AG09309 (cell line): ENCODE measurements at places on chromosomes 7 and 10.

DNA sequence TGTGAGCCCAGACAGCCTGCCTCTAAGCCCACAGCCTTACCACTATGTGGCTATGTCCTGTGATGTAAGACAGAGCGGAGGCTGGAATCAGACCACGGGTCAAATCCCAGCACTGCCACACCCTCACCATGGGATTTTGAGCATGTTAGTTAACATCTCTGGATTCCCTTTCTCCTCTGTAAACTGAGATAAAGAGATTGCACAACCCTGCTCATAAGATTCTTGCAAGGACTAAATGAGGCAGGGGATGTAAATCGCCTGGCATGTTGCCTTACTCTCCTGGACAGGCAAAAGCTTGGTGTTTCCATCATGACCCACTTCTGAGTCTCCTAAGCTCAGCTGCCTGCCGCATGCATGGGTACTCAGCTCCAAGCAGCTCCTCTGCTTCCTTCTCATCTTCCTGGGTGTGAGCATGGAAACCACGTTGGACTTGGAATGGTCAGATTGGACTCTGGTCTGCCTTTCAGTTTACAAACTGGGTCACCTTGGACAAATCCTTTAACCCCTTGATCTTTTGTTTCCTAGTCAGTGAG is 41.3 kb upstream of the MTURN start:
- peak; percentile 35 for DNase-seq

DNA sequence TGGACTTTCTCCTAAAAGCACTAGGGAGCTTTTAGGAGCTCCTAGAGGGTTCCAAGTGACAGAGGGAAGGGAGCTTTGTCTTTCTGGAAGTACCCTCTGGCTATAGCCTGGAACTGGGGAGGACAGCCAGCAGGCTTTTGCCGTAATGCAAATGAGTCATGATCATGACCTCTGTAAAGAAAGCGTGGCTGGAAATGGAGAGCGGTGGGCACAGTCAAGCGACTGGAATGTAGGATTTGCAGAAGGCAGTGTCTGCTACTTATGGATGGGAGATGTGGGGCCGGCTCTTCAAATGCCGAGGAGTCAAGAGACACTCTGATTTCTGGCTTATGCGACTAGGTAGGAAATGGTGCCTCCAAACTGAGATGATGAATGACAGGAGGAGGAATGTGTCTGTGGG is 34.6 kb upstream of the PLPP4 start:
- peak; percentile 71 for DNase-seq

DNA sequence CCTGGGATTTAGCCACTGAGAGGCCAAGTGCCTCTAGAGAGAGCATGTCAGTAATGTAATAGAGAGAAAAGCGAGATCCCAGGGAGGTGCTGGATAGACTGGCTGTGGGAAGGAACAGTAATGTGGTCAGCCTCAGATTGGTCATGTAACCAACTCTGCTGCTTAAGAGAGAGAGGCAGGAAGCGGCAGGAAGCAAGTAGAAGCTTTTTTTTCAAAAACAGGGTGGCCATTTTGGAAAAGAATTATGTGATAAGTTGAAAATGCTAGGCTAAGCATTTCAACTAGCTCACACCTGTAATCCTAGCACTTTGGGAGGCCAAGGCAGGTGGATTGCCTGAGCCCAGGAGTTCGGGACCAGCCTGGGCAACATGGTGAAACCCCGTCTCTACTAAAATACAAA is 3.7 kb upstream of the PCOLCE start:
- no peak for DNase-seq

GRCh38 chr7:106045586-106045985 is 66.5 kb downstream of the SYPL1 start:
- DNase-seq: no peak

DNA sequence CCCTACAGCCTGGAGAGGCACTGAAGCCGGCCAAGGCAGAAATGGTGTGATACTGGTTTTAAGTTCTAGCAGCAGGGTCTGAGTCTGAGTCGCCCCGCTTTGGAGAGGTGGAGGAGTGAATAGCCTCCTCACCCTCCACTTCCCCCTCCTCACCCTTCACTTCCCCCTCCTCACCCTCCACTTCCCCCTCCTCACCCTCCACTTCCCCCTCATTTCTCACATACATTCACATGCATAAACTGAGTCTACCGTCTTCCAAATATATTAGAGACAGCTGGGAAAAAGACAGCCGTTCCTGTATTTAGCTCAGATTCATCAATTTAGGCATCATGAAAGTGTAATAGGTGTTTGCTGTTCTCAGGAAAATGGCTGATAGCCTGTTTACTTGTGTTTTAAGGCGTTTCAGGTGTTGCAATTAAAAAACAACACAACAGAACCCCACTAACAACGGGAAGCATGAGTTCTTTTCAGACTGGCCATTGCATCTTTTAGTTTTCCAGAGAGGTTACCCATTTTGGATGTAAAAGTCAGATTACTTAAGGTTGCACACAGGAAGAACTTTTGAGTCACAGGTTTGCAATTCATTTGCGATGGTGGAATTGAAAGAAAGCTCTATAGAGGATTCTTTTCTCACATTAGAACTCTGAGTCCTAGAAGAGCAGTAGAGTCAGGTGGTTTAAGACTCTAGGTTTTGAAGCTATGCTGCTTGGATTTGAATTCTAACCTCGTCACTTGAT is 861 bp downstream of the NRBF2 start:
- no peak for DNase-seq

DNA sequence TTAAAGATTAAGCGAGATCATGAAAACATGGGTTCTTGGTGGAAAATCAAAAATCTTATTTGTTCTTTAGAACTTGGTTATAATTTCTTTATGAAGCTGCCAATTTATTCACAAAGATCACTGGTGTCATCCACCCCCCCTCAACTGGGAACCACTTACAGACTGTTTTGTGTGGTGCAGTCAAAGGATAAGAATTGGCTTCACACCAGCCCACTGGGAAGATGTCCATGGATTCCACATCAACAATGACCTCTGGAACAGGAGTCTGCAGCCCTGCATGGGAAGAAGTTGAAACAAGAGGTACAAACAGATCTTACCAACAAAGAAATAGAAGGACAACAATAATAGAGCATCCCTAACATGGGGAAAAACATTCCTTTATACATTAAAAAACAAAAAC is 205.2 kb downstream of the SFMBT2 start:
- DNase-seq: no peak

DNA sequence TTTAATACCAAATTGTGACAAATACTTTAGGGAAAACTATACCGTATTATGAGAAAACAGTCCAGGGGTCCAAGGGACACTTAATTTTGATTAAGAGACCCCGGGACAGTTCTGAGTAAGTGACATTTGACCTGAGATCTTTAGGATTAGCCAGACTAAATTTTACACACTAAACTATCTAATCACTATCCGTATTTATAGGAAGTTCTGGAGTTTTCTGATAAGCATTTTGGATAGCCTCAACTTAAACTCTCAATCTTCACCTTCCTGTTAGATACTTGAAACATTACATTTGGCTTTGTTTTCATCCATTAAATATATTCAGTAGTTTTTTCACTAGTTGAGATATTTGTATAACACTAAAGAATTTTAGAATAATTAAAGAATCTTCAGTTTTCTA is 5.4 kb downstream of the PIK3CG start:
- DNase-seq: no peak

GRCh38 chr7:20786779-20787659 is at the start of gene SP8:
Gene SP8 (minus strand): TSS chr7:20786886. CDS start chr7:20786798, 88 bp downstream.
- no peak for DNase-seq

GRCh38 chr10:79137826-79138225 is 69.1 kb downstream of the ZMIZ1 start:
- DNase-seq: no peak

- no peak for DNase-seq
These were observed 68.7 kb downstream of the CYCS start for GRCh38 chr7:25056368-25056767.
